ENCODE measurements at places on chromosomes 3 and 15. TPM values are rescaled to one million over a fixed set of nuclear protein-coding genes. Genes with fewer than 3 reads are reported as not detected.

GRCh38 chr15:96888764-96889163 lies 558.3 kb downstream of the NR2F2 start:
- H3K36me3 ChIP-seq, result no peaks in the 10 kb centered on the region
- peak; percentile 18 for DNase-seq
- peak overlapping the region; percentile 81 for H3K27ac ChIP-seq
- no peaks in the 10 kb centered on the region for H3K4me1 ChIP-seq
- H3K27me3 ChIP-seq, result no peaks in the 10 kb centered on the region

DNA sequence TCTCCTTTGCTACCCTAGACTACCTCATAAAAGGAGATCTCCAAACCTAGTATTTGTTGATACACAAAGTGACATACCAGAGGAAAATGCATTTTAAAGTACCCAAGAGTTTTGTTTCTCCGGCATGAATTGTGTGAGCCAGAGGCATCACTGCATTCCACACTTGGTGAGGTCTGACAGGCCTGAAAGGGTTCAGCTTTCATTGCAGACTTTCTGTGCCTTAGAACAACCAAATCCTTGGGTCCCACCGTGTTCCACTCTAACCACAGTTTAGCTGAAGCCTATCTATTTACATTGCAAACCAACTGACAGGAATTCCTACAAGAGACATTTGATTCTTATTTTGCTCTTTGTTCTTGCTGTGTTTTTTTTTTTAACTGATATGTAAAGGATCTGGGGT lies 21.0 kb upstream of the EID1 start:
- H3K27me3 ChIP-seq, result no peaks in the 10 kb centered on the region
- H3K4me1 ChIP-seq, result no peaks in the 10 kb centered on the region
- no peak overlapping the region for H3K4me3 ChIP-seq
- no peak for DNase-seq
- no peaks in the 10 kb centered on the region for H3K36me3 ChIP-seq

GRCh38 chr3:131847966-131848510 lies 186.8 kb downstream of the CPNE4 start:
- H3K27ac ChIP-seq, result no peak overlapping the region
- H3K36me3 ChIP-seq, result no peaks in the 10 kb centered on the region
- no peak for DNase-seq
- no peak overlapping the region for H3K4me3 ChIP-seq

- no peak for DNase-seq
- H3K4me3 ChIP-seq, result no peak overlapping the region
- no peaks in the 10 kb centered on the region for H3K36me3 ChIP-seq
- H3K27me3 ChIP-seq, result no peaks in the 10 kb centered on the region
Measured at GRCh38 chr3:195761567-195762248, 40.9 kb downstream of the MUC20 start.

The SPATA12 gene
- not detected for total RNA-seq

The C3orf20 gene
- not detected for total RNA-seq

- H3K36me3 ChIP-seq, result no peaks in the 10 kb centered on the region
- peak; percentile 75 for DNase-seq
- H3K27me3 ChIP-seq, result no peaks in the 10 kb centered on the region
- peak overlapping the region; percentile 48 for H3K4me3 ChIP-seq
- H3K4me1 ChIP-seq, result peaks cover 47% of the 10 kb centered on the region
- peak overlapping the region; percentile 94 for H3K27ac ChIP-seq
Measured at GRCh38 chr15:74174219-74174957, 878 bp downstream of the ISLR start.

The ASB14 gene
- total RNA-seq, result not detected

The MUC13 gene
- not detected for total RNA-seq
